ENCODE measurements at places on chromosomes 13 and 19. TPM values are rescaled to one million over a fixed set of nuclear protein-coding genes. Genes with fewer than 3 reads are reported as not detected.

- peaks cover 39% of the 10 kb centered on the region for H3K4me1 ChIP-seq
- peak overlapping the region; percentile 61 for H3K27ac ChIP-seq
- H3K36me3 ChIP-seq, result no peaks in the 10 kb centered on the region
- H3K4me3 ChIP-seq, result peak overlapping the region; percentile 86
- H3K27me3 ChIP-seq, result no peaks in the 10 kb centered on the region
These were observed 2.9 kb downstream of the LIPE start for GRCh38 chr19:42424345-42424707.

DNA sequence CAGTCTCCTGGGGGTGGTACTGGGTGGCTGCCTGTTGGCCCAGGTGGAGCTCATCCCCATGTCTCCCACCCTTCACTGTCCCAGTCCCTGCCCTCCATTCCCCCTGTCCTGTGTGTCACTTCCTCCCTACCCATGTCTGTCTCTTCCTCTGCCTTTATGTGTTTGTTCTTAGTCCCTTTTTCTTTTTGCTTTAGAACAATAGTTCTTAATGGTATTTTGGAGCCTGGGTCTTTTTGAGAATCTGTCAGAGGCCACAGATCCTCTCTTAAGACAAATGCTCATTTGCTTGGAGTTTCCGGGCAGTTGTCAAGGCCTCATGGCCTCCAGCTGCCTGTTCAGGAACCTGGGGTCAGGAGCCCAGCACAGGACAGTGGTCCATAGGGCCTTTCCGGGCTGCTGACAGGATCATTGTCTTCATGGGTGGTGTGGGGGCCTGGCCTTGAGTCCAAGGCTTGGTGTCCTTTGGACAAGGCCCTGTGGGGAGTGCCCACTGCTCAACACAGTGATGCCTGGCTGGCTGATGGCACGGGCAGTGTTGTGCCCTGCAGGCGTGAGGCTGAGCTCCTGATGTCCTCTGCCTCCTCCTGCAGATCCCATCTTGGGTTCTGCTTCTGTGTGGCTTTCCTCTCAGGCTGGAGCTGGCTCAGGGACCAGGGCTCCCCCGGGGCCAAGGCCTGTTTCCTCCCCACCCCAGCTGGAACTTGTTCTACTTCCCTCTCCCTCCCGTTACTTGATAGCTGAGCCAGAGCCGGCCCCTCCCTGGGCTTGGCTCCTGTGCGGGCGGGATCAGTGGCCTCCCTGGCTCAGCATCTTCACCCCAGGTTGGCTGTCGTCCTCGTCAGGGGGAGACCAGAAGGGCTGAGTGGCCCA, 3.5 kb downstream of the EGLN2 start:
- peak overlapping the region; percentile 52 for H3K4me3 ChIP-seq
- H3K4me1 ChIP-seq, result peaks cover 85% of the 10 kb centered on the region
- peak overlapping the region; percentile 84 for H3K27ac ChIP-seq
- DNase-seq, result no peak

- peaks cover 93% of the 10 kb centered on the region for H3K4me1 ChIP-seq
- no peak overlapping the region for H3K4me3 ChIP-seq
- DNase-seq, result no peak
- no peaks in the 10 kb centered on the region for H3K36me3 ChIP-seq
- no peak overlapping the region for H3K27ac ChIP-seq
These were observed 14.5 kb downstream of the ACTN4 start for GRCh38 chr19:38661996-38662395.

- H3K4me3 ChIP-seq, result no peak overlapping the region
- no peaks in the 10 kb centered on the region for H3K27me3 ChIP-seq
- no peak overlapping the region for H3K27ac ChIP-seq
- peaks cover 5% of the 10 kb centered on the region for H3K4me1 ChIP-seq
- no peaks in the 10 kb centered on the region for H3K36me3 ChIP-seq
These were observed 18.0 kb upstream of the CD70 start for GRCh38 chr19:6608940-6609339.

DNA sequence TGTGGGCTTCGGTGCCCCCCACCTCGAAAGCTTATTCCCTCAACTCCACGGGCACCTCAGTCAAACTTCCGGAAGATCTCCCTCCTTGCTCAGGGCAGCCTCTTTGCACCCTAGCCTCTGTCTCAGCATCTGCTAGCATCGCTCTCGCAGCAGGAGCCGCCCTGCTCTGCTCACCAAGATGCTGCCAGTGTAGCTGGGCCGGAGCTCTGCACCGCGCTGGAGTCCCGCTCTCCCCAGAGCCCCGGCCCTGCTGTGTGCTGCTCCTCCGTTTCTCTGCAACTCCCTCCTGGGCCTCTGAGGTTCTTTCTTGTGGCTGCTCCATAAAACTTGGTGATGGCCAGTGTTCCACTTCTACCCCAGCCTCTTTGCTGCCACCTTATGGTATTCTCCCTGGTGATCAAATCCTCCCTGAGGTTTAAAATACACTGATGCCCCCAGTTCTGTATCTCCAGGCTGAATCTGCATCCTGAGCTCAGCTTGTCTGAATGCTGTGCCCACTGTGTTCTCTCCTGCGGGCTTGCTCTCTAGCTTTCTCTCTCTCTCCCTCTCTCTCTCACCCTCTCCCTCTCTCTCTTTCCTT, 198.0 kb downstream of the UQCRFS1 start:
- H3K36me3 ChIP-seq, result no peaks in the 10 kb centered on the region
- no peak overlapping the region for H3K4me3 ChIP-seq
- H3K27ac ChIP-seq, result no peak overlapping the region
- no peaks in the 10 kb centered on the region for H3K27me3 ChIP-seq

- no peaks in the 10 kb centered on the region for H3K27me3 ChIP-seq
- no peak for DNase-seq
- H3K4me1 ChIP-seq, result peaks cover 2% of the 10 kb centered on the region
- no peak overlapping the region for H3K27ac ChIP-seq
These were observed 38.6 kb downstream of the ZNF823 start for GRCh38 chr19:11699931-11700794.

Gene PRODH2
- total RNA-seq, result not detected

Gene PSG7
- total RNA-seq, result not detected

DNA sequence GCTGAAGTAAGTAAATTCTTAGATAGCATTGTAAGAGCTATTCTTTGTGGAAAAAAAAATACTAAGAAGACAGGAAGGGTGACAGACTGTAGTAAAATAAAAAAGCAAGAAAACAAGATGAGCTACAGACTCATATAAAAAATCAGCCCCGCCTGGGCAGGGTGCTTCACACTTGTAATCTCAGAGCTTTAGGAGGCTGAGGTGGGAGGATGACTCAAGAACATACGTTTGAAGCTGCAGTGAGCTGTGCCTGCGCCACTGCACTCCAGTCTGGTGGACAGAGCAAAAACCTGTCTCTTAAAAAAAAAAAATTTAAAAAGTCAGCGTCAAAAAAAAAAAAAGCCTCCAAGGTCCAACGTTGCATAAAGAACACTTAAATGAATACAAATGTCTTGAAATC, 102.1 kb downstream of the VWA8 start:
- no peak overlapping the region for H3K27ac ChIP-seq
- no peaks in the 10 kb centered on the region for H3K36me3 ChIP-seq
- no peak overlapping the region for H3K4me3 ChIP-seq
- no peak for DNase-seq
- H3K4me1 ChIP-seq, result no peaks in the 10 kb centered on the region

GRCh38 chr19:38596057-38596981, 21.4 kb downstream of the MAP4K1 start:
- DNase-seq, result no peak
- peaks cover 40% of the 10 kb centered on the region for H3K36me3 ChIP-seq
- no peak overlapping the region for H3K27ac ChIP-seq

Gene CTXN1
- total RNA-seq, result not detected

GRCh38 chr13:40488869-40489391, 177.5 kb downstream of the FOXO1 start:
- H3K27ac ChIP-seq, result peak overlapping the region; percentile 4
- no peaks in the 10 kb centered on the region for H3K36me3 ChIP-seq
- no peak overlapping the region for H3K4me3 ChIP-seq
- no peaks in the 10 kb centered on the region for H3K27me3 ChIP-seq
- H3K4me1 ChIP-seq, result peaks cover 89% of the 10 kb centered on the region

- H3K4me3 ChIP-seq, result peak overlapping the region; percentile 47
- peaks cover 17% of the 10 kb centered on the region for H3K4me1 ChIP-seq
- H3K36me3 ChIP-seq, result no peaks in the 10 kb centered on the region
- peak; percentile 47 for DNase-seq
These were observed 685 bp downstream of the TCF3 start for GRCh38 chr19:1651568-1652291.

Gene ZNF625
- total RNA-seq, result 2.1 TPM

DNA sequence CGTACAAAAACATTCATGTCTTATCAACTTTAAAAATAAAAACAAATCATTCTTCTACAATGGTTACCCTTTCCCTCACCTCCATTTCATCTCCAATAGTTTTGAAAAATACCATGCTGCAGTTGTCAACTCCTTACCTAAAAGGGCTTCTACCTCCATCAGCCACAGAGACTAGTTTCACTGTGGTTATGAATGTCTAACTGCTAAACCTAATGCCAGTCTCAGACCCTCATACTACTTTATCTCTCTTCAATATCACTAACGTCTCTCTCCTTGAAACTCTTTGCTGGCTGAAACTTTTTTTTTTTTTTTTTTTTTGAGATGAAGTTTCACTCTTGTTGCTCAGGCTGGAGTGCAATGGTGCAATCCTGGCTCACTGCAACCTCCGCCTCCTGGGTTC, 27.1 kb downstream of the LNX2 start:
- no peaks in the 10 kb centered on the region for H3K36me3 ChIP-seq
- no peak for DNase-seq
- H3K27ac ChIP-seq, result no peak overlapping the region
- no peaks in the 10 kb centered on the region for H3K27me3 ChIP-seq
- H3K4me1 ChIP-seq, result peaks cover 16% of the 10 kb centered on the region

GRCh38 chr19:8161135-8161646, 11.8 kb upstream of the FBN3 start:
- no peaks in the 10 kb centered on the region for H3K27me3 ChIP-seq
- no peaks in the 10 kb centered on the region for H3K36me3 ChIP-seq
- no peaks in the 10 kb centered on the region for H3K4me1 ChIP-seq
- H3K27ac ChIP-seq, result no peak overlapping the region
- no peak for DNase-seq

- H3K27ac ChIP-seq, result no peak overlapping the region
- H3K4me1 ChIP-seq, result no peaks in the 10 kb centered on the region
- H3K4me3 ChIP-seq, result no peak overlapping the region
- H3K36me3 ChIP-seq, result no peaks in the 10 kb centered on the region
- H3K27me3 ChIP-seq, result no peaks in the 10 kb centered on the region
- no peak for DNase-seq
These were observed 62.7 kb downstream of the COL4A1 start for GRCh38 chr13:110244071-110244830.

DNA sequence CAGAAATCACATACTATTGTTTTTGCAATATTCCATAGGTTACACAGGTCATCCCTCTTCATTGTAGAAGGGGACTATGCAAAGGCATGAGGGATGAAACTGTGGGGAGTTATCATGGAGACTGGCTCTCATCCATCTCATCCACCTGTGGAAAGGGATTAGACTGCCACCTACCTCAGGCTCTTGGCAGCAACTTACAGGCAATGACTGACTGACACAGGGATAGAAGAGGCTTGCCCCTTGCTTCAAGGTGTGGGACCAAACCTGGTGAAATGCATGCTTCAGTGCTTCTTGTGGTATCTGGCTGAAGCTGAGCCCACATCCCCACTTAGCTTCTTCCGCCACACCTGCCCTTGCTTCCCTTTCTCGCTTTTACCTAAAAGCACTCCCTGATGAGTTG, 341.3 kb downstream of the GPC5 start:
- H3K36me3 ChIP-seq, result no peaks in the 10 kb centered on the region
- H3K4me1 ChIP-seq, result no peaks in the 10 kb centered on the region
- H3K27me3 ChIP-seq, result no peaks in the 10 kb centered on the region
- no peak for DNase-seq
- no peak overlapping the region for H3K4me3 ChIP-seq

GRCh38 chr13:45167611-45168554, 33.0 kb downstream of the KCTD4 start:
- H3K27ac ChIP-seq, result no peak overlapping the region
- no peaks in the 10 kb centered on the region for H3K27me3 ChIP-seq
- H3K4me1 ChIP-seq, result no peaks in the 10 kb centered on the region
- H3K36me3 ChIP-seq, result peaks cover 2% of the 10 kb centered on the region
- H3K4me3 ChIP-seq, result no peak overlapping the region

- no peak overlapping the region for H3K27ac ChIP-seq
- H3K4me1 ChIP-seq, result no peaks in the 10 kb centered on the region
- no peaks in the 10 kb centered on the region for H3K27me3 ChIP-seq
- H3K36me3 ChIP-seq, result no peaks in the 10 kb centered on the region
- no peak for DNase-seq
These were observed 518.4 kb upstream of the SLITRK1 start for GRCh38 chr13:84400706-84401105.

DNA sequence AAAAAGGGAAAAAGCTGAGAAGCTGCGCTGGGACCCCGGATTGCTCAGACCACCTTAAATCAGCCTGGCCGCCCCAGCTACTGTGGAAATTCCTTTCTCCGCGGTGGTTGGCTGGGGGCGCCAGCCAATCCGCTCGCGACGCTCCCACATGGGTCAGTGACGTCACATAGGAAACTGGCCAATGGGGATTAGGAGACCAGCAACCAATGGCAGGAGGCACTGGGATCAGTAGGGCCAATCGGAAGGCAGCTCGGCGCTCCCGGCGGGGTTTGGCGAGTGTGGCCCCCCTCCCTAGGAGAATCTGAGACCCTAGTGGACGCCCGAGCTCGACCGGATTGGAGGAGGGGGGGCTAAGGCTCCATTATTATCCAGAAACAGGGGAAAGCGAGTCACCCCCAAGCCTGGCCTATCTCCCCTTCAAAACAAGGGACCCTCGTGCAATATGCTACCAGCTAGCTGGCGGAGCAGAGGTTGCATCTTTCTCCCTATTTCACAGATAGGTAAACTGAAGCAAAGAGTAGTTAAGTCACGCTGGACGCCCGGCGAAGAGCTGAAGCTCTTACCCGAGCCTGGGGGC, 6.5 kb upstream of the TLE2 start:
- peak overlapping the region; percentile 75 for H3K27ac ChIP-seq
- no peaks in the 10 kb centered on the region for H3K36me3 ChIP-seq
- DNase-seq, result peak; percentile 97
- peak overlapping the region; percentile 93 for H3K4me3 ChIP-seq

DNA sequence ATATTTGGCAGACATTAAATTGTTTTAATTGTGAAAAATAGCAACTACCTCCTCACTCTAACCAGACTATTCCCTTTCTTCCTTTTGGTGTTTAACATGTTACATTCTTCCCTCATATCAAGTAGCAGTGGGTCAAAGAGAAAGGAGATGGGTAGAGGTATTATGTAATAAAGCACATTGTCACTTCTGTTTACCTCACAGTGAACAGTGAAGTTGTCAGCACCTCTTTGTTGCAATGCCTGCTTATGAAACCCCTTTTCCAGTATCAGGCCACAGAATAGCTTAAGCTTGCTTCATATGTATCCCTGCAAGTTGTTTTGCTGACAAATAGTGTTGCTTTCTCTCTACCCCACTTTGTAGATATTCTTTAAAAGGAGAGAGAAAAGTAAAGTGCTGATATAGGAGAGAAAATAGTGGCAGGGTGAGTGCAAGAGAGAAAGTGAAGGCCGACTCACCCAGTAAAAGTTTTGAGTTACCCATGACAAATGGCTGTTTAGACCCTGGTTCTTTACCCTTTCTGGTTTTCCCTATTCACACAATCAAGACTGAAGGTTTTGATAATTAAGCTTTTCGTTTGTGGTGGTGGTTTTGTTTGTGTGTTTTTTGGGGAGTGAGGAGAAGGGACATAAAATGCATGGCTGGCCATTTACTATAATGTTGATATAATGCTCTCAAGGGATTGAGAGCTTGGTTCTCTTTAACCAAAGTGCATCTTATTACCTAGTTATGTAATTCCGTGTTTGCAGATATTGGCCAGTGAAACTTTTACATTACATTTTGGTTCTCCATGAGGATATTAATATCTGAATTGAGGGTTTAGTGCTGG, 3.7 kb downstream of the ITM2B start:
- H3K36me3 ChIP-seq, result peaks cover 13% of the 10 kb centered on the region
- no peak for DNase-seq
- peak overlapping the region; percentile 55 for H3K27ac ChIP-seq
- H3K27me3 ChIP-seq, result no peaks in the 10 kb centered on the region

Gene CLEC17A
- not detected for total RNA-seq

All from CD4-positive, alpha-beta memory T cell (primary cell).